Activated T-helper 1 cell treated with Interleukin-2 at 50 U/mL for 16 hours (primary cell): ENCODE measurements at places on chromosomes 4 and X.

GRCh38 chr4:7646384-7647061, 211.8 kb upstream of the PSAPL1 start:
- DNase-seq: no peak

GRCh38 chrX:136028383-136028984, 43.2 kb downstream of the SLC9A6 start:
- DNase-seq: no peak

- no peak for DNase-seq
Observed at GRCh38 chrX:1902901-1903235, 288.0 kb downstream of the ASMT start.

DNA sequence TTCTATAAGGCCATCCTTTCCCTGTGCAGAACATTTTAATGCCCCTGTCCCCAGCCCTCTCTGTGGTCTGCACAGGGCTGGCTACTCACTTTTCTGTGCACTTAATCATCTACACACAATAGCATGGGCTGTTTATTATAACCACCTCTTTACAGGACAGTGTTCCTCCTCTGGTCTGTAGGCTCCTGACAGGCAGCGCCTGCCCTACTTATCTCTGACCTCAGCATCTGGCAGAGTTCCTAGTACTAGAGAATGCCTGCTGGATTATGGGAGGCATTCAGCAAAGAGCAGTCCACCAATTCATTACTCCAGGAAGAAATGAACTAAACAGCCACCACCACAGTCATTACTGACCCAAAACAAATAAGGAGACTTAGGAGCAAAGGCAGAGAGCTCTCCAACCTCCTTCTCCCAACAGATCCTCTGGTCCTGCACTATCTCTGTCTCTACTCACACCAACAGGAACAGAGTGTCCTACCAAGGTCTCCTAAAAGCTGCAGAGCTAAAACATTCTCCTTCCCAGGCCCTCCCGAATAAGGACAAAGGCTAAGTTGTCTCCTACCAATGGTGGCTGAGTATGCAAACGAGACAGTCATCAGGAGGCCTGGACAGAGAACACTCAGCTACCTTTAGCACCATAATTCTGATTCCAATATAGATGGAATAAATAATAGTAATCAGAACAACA, 279.2 kb downstream of the QDPR start:
- no peak for DNase-seq

DNA sequence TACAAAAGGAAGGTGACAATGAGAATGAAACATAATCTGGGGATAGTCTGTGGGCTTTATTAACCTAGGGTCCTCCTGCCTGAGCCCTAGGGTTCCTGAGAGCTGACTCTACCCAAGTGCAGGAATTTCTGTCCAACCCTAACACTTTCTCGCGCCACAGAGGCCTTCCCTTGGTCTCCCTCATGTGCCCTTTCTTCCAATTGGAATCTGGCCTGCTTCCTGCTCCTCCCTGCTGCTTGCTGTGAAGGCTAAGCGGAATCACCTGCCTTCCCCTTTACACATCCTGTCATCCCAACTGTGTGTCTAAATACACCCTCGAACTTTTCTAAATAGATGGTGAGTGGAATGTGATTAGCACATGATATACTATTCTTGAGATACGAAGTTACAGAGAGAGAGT, 5.9 kb downstream of the MAGEA11 start:
- DNase-seq: no peak

- DNase-seq: no peak
Observed at GRCh38 chrX:123779908-123780396, 47.1 kb upstream of the THOC2 start.

- DNase-seq: no peak
Observed at GRCh38 chr4:80295336-80295735, 28.9 kb downstream of the FGF5 start.

DNA sequence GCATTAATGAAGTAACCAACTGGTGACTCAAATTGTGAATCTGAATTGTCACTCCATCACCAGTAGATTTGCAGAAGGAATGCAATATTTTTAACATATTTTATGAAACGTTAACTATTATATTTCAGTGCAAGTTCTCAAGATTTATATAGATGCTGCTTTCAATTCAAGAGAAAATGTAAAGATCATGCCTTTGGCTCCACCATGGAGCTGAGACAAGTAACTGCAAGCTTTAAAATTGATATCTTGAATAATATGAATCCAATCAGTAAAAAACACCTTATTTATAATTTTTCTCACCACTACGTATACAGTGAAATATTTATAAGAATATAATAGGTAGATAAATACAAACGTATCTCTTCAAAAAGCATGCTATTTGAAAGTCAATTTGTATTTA, 27.8 kb upstream of the GALNTL6 start:
- no peak for DNase-seq

DNA sequence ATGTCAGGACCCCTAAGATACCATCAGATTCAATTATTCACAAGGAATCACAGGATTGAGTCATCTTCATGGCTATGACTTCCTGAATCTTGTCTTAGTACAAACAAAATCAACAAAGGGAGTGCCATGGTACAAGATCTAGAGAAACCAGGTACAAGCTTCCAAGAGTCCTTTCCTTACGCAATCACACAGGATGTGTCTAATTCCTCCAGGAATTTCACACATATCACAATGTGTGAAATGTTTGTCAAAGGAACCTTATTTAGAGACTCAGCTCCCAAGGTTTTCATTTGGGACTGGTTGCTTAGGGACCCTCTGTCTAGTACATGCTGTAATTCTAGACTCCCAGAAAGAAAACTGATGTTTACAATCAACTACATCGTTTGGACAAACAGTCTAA, 83.0 kb downstream of the MAB21L2 start:
- no peak for DNase-seq

DNA sequence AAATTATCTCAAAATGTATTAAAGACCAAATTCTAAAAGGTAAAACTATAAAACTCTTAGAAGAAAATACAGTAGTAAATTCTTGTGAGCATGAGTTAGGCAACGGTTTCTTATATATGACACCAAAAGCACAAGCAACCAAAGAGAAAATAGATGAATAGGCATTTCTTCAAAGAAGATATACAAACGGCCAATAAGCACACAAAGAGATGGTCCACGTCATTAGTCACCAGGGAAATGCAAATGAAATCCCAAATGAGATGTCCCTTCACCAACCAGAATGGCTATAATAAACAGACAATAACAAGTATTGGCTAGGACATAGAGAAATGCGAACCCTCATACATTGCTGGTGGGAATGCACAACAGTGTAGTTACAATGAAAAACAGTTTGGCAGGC, 44.6 kb downstream of the RAB33A start:
- DNase-seq: no peak

- DNase-seq: no peak
Observed at GRCh38 chr4:89177807-89178206, 66.5 kb downstream of the TIGD2 start.

- no peak for DNase-seq
Observed at GRCh38 chrX:125205133-125205917, 114.3 kb upstream of the TEX13C start.

DNA sequence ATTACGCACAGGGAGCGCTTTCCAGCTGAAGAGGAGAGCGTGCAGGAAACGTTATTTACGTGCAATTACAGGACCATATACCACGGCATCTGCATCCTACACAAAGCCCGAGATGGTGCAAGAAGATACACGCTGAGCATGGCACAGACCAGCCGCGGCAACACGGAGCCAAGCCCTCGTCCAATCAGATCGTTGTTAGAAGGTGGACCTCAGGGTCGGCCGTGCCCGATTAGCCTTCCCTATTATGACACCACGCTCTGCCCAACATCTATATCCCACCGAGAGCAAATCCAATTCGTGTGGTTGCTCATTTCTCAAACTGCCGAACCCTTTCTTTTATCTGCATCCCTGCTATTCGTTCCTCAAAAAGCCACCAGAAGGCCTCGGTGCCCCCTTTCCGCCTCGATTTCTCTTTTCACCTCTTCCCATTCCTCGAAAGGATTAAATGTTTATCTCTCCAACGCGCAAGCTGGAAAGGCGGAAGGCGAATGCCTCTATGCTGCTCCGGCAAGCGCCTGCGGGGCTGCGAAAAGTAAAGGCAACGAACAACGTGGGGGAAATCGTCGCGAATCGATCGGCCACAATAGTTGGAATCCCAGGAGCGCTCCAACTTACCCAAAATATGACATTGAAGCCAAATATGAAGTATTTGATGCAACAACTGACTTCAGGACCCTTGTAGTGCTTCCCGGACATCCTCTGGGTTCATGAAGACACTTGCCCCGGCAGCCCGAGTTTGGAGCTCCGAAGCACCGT, 702 bp downstream of the TSPAN5 start:
- DNase-seq: no peak

DNA sequence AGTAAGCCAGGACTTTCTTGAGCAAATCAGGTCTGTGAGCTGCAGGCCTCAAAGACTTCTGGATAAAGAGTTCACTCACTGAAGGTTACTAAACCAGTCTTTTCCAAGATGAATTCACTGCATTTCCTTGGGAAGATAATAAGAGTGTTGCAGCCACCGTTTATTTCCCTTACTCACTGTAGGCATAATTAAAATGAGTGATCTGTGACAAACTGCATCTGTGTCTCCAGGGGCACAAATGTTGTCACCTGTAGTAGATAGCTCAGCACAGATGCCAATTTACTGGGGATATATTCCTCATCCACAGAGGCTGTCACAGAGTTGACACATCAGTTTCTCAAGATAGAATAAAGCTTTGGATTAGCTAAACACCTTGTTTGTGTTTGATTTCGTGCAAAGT, 580.2 kb downstream of the SPRY1 start:
- no peak for DNase-seq

DNA sequence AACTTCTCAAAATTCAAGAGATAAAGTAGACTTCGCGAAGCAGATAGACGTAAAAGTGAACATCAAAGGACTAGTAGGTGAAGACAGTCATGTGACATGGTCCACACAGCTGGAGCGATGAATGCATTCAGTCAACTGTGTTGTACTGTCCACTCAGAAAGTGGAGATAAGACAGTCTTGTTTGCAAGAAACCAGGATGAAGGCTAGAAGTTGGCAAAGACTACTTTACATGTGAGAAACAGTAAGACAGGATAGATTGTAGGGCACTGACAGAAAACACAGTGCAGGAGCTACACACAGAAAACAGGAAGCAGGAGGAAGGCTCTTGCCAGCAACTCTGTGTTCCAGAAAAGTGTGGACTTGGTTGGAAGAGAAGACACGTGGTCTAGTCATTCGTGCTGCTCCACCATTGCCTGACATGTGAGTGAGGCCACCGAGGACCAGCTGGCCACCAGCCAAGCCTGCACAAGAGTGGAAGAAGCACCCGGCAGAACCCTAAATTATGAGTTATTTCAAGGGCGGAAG, 78.9 kb downstream of the FAT1 start:
- DNase-seq: no peak

GRCh38 chr4:100984901-100985300, 362.4 kb downstream of the PPP3CA start:
- DNase-seq: no peak

DNA sequence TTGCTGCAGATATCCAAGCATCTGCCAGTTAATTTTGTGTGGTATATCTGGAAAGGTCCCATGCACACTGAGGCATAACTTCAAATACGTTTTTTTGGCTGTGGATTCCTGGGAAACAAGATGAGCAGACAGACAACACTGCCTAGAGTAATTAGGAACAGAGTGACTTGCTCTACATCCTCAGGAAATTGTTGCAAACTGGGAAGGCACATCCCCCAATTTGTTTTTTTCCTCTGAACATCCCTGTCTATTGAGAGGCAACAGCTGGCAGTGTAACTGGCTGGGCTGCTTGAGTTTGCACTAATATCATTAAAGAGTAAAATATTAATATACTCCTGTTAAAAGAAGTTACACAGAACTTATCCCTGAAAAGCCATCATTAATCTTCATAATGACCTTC, 207.7 kb upstream of the SLIT2 start:
- DNase-seq: no peak
